ENCODE measurements at places on chromosomes 16 and 17.
A peak's percentile ranks its signal among the peaks of the same experiment; 100 is the strongest.

DNA sequence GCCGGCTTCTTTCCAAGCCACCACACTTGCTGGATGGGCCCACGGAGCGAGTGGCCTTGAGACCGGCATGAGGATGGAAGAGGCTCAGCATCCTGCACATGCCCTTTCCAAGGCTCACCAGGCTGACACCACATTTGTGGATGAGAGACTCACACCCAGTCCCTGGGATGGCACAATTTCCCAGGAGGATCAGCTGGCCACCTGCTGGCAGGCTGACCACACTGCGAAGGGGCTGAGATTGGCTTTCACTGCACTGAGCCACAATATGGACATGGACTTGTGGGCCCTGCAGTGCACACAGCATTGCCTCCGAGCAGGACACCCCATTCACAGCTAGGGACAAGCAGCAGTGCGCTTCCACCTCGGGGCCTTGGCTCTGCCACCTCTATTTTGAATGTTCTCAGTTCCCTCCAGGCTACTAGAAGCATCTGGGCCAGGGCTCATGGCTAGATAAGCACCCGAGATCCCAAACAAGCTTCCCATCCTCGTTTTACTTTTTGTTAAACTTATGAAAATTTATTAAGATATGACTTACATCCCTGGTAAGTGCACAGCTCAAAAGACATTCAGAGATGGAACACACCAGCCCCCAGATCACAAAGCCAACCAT lies 25.3 kb upstream of the KSR1 start:
- peak; percentile 51 for DNase-seq

DNA sequence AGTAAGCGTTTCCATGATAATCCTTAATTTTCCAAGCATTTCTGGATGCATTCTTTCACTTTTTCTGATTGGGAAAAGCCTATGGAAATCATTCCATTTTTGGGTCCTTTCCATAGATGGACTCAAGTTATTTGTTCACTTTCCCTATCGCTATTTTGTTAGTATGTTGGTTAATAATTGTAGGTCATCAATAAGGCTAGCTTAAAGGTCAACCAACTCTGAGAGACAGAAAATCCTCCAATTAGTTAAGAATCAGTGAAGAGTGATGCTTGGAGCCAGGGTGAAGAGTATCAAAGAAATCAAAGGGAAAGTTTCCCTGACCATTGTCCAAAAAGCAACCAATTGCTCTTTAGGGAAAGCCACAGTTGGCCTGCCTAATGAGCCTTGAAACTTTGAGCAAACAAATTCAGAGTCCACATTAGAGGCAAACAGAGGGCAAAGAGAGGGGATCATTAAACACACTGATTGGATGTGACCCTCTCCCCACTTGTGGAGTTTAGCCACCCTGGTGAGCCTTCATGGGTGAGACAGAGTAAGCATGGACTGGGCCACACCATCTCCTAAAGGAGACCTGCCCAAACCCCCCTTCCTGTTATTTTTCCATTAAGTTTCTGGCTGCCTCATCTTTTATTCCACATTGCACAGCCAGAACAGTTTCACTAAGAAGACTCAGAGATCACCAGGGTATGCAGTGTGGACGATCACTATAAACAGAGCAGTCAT lies 133.4 kb upstream of the DYNLRB2 start:
- no peak for DNase-seq

- DNase-seq: no peak
Measured at GRCh38 chr17:82611140-82612058, 36.8 kb downstream of the WDR45B start.

GRCh38 chr17:65876985-65877384 lies 314.9 kb downstream of the CEP112 start:
- peak; percentile 50 for DNase-seq

DNA sequence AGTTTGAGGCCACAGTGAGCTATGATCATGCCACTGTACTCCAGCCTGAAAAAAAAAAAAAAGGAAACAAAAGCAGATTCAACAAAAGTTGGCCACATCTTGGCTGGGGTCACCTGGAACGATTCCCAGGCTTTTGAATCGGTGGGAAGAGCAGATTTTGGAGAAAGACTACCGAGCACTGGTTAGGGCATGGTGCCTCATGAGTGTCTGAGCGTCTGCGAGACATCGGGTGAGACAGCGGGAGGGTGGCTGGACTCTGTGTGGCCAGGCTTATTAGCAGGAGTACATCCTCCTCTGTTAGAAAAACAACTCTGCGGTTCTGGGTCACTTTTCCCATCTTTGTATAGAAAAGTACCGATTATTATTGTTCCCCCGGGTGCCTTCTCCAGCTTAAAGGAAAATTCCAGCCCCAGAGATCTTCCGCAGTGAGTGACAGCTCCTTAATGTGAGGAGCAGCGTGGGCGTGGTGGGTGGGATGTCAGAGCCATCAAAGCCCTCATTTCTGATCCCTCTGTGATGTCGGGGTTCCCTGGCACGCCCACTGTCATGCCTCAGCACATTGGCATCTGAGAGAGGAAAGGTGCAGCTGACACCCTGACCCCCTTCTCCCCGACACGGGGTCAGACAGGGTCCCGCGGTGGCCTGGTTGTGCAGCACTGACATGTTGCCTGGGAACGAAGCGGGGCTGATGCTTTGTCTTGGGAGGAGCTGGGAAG lies 6.9 kb downstream of the RGS9 start:
- no peak for DNase-seq

DNA sequence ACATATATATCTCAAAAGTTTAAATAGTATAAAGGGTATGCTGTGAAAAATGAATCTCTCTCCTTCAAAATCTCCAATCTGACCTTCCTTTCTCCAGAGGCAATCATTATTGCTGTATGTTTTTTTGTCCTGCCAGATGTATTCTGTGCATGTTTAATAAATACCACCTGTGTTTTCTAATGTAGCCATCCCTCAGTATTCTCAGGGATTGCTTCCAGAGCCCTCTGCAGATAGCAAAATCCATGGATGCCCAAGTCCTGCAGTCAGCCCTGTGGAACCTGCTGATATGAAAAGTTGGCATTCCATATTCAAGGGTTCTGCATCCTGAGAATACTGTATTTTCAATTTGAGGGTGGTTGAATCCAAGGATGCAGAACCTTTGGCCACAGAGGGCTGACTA lies 42.9 kb downstream of the BPTF start:
- DNase-seq: no peak

- no peak for DNase-seq
Measured at GRCh38 chr17:9937241-9937761, 32.2 kb upstream of the RCVRN start.
